ENCODE measurements at places on chromosomes 11 and 22.
A peak's percentile ranks its signal among the peaks of the same experiment; 100 is the strongest.

GRCh38 chr22:39714321-39714720 is 143.8 kb downstream of the CACNA1I start:
- no peak for DNase-seq

GRCh38 chr11:114219559-114220349 is 76.4 kb upstream of the NNMT start:
- no peak for DNase-seq

DNA sequence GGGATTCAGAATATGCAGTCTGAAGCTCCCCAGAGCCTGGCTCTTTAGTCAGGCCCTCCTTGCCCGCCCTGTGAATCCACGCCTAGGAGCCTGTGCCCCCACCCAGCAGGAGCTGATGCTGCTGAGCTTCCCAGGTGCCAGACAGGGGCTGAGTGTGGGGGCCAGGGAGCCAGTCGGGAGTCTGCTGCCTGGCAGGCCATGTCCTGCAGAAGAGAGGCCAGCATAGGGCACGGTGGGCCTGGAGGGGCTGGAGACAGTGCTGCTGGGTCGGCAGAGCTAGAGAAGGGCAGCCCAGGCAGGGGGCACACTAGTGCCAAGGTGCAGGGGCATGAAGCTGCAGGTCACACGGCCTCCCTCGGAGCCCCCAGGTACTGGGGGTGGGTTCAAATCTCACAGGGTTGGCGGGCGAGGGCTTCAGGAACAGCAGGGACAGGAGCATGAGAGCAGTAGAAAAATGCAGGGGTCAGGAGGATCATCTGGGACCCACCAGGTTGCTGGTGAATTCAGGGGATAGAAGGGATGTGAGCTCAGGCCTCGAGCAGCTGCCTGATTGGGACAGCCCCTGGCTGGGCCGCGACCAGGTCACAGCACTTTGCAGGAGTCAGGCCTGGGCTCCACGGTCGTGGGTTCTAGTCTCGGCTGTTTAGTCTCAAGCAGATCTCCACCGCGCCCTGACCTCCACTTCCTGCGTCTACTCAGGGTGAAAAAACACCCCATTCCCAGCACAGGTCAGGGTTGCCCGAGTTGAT is 4.1 kb upstream of the SEPTIN5 start:
- no peak for DNase-seq

- no peak for DNase-seq
Measured at GRCh38 chr11:47337229-47337924, 15.1 kb downstream of the MYBPC3 start.

GRCh38 chr22:45720839-45721378 is 49.3 kb downstream of the ATXN10 start:
- no peak for DNase-seq

- no peak for DNase-seq
Measured at GRCh38 chr22:45051419-45051818, 41.6 kb upstream of the PHF21B start.

DNA sequence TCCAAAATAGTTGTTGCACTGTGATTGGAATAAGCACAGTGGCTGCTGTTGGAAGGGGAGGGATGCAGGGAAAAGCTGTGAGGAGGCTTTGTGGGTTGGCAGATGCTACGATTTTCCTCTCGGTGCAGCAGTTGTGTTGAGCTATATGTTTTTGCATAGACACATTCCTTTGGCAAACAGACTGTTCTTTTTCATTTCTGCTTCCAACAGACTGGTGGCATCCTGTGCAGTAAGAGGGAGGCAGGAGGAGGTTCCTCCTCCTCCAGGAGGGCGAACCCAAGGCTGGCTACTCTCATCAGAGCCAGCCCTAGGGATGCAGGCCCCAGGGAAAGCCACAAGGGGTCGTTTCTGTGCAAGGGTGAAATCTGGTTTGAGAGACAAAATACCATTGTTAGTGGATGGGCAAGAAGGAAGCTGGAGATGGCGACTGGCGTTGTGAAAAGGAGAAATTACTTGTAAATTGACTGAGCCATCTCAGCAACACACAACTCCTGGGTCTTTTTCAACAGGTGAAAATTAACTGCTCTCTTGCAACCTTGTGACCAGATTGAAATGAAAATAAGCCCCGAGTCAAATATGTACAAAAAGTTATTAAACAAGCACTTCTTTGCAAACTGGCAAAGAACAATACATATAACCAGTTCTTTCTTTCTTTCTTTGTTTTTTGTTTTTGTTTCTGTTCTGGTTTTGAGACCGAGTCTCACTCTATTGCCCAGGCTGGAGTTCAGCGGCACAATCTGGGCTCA is 26.5 kb upstream of the UBASH3B start:
- DNase-seq: peak; percentile 78

- DNase-seq: no peak
Measured at GRCh38 chr11:111748035-111748804, 18.0 kb downstream of the PPP2R1B start.

DNA sequence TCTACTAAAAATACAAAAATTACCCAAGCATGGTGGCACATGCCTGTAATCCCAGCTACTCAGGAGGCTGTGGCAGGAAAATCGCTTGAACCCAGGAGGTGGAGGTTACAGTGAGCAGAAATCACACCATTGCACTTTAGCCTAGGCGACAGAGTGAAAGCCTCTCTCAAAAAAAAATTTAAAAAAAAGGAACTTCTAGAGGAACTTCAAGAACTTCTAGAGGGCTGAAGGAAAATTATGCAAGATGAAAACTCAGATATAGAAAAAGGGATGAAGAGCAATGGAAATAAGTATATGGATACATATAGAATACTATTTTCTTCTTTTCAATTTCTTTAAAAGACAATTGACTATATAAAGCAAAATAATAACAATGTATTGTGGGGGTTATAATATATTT is 51.2 kb upstream of the PRR5 start:
- no peak for DNase-seq
